Prostate gland (tissue), 2 donors: ENCODE measurements at places on chromosomes 2 and 18. TPM values are rescaled to one million over a fixed set of nuclear protein-coding genes. Genes with fewer than 3 reads are reported as not detected.

- no peak for DNase-seq
Measured at GRCh38 chr2:47842846-47843245, 59.9 kb downstream of the MSH6 start.

GRCh38 chr2:225017713-225018112 is 24.6 kb downstream of the DOCK10 start:
- no peak for DNase-seq

DNA sequence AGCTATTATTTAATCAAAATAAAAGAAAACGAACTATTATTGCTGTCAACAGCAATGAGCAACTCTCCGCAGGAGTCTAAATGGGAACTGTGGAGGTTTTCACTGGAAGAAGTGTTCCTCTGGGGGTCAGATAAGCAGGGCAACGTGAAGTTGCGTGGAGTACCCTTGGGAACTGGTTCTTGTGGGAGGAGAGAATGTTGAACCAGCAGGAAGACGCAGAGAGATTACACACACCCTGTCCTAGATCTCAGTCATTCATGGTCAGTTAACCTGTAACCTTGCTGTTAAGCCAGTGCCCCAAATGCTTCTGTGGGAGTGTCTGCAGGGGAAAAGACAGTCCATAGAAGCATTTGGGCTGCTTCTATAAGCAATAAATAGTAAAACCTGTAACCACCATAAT is 20.4 kb upstream of the CABLES1 start:
- DNase-seq = no peak

DNA sequence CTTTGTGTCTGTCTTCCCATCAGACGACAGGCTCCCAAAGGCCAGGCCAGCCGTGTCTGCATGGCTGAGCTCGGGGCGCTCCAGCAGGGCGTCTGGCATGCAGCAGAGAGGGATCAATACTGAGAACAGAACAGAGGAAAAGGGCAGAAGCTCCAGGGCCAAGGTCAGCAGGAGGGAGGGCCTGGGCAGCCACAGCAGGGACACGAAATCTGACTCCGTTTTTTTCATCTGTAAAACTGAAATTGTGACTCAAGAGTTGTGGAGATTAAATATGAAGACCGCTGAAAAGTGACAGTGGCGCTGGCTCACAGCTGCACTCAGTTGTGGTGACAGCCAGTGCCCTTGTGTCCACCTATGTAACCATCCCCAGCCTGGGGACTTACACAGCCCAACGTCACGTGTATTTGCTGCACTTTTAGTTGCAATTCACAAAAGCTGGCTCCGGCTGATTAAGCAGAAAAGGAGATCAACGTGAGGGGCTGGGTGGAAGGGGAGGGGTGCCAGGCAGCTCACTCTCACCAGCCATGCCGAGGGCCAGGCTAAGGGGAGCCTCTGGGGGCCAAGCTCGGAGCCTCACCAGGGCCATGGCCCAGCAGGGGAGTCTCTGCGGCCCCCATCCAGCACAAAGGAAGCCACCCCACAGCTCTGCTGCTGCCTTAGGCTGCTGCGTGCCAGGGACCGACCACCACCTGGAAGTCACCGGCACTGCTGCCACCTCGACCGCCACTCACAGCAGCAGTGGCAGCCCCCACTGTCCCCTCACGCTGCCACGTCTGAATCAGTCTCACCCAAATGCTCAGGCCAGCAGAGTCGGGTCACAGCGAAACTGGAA is 74.7 kb downstream of the EIPR1 start:
- no peak for DNase-seq

DNA sequence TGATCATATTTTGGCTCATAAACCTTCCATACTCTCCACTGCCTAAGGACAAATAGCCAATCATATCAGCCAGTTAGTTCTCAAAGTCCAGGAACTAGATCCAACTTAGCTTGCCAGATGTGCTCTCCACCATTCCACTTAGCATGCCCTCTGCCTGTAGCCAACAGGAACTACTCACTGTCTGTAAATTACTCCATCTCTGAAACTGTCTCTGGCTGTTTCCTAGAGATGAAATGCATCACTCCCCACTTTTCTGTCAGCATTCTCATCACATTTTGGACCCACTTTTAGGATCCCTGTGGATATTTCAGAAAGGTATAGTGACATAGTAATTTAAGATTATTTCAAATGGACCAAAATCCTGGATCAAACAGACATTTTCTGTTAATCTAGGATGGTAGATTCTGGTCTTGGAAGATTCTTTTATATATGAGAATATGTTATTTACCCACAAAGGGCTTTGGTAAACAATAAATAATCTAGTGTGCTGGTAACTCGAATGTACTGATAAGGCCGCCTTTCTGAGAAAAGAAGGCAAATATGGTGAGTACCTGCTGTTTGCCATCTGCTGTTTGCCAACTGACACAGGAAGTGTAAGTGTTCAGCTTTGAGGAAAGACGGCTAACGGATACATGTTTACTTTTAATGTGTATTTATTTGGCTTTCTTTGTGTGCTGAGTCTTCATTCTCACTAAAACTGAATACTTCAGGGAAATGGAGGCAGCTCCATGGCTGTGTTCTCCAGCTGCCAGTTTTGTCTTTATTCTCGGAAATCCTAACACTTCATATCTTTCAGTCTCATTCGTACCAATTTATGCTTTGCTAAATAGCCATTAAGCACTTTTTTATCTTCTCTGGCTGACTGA is 79.5 kb downstream of the EVA1A start:
- DNase-seq = no peak

DNA sequence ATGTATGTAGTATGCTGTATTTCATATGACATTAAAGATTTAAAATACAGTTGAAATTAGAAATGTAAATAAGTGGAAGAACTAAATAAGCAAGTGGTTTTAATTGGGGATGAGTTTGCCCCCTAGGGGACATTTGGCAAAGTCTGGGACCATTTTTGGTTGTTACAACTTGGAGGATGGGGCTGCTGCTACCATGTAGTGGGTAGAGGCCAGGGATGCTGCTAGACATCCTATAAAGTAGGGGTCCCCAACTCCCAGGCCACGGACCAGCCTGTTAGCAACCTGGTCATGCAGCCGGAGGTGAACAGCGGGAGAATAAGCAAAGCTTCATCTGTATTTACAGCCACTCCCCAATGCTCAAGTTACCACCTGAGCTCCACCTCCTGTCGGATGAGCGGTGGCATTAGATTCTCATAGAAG is 27.9 kb upstream of the ASNSD1 start:
- DNase-seq = no peak

DNA sequence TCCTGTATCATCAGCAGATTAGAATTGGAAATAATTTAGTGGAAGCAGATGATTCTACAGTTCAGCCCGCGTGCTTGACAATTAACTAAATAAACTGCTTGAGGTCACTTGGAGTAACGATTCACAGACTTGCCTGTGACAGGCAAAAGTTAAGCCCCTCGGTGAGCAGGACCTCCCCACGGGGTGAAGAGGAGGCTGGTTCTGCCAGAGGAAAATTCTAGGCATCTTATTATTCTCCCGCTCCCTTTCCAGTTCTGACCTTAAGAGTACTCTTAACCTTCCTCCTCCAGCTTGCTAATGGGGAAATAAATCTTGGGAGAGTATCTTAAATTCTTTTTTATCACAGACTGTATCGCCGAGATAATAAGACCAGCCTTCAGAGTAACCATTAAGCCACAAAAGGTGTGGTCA is 169.7 kb upstream of the SMAD2 start:
- no peak for DNase-seq

DNA sequence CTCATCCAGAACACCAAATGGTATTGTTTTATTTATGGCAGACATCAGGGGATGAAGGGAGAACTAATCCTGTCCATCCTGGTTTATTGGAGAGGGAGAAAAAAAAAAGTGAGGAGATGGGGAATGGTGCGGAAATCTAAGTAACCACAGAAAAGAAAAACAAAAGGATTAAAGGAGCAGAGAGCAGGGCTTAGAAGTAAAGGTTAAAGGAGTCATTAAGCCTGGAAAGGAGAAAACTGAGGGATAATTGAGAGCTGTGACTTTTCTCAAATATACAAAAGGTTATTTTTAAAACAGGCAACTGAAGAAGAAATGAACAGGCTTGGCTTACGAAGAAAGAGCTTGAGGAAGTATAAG is 127.2 kb upstream of the PPP1CB start:
- DNase-seq = no peak

GRCh38 chr2:46211461-46211860 is 85.7 kb upstream of the EPAS1 start:
- DNase-seq = no peak

DNA sequence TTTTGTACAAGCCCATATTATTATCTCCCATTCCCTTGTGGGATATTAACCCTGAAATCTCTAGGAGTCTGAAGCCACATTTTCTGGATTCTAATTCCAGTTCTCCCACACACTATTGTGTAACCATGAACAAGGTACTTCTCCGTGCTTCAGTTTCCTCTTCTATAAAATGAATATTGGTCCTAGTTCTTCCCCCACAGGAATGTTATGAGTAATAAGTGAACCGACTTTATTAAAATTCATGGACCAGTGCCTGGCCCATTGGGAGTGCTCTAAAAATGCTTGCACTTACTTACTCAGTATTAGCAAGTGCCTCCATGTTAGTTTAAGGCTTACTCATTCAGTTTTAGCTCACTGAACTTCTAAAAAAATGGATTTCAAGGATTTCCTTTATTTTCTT is 1.4 kb upstream of the ACMSD start:
- no peak for DNase-seq

- DNase-seq = no peak
Measured at GRCh38 chr2:32862269-32863055, 84.3 kb upstream of the LTBP1 start.

DNA sequence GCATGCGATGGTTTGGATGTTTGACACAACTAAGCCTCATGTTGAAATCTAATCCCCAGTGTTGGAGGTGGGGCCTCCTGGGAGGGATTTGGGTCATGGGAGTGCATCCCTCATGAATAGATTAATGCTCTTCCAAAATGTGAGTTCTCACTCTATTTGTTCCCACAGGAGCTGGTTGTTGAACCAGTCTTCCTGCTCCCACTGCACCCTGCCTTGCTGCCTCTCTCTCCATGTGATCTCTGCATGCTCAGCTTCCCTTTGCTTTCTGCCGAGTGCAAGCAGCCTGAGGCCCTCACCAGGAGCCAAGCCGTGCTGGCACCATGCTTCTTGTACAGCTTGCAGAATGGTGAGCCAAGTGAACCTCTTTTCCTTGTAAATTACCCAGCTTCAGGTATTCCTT is 206.8 kb downstream of the VAPA start:
- DNase-seq = no peak

Gene UGT1A8
- not detected for total RNA-seq

Gene ADGRF3
- total RNA-seq = 0.34 TPM

Gene VWC2L
- not detected for total RNA-seq

Gene AQP12A
- not detected for total RNA-seq

Gene SCN7A
- 16.5 TPM for total RNA-seq
